Right kidney (tissue), 9 donors: ENCODE measurements at places on chromosomes 5 and 9.

DNA sequence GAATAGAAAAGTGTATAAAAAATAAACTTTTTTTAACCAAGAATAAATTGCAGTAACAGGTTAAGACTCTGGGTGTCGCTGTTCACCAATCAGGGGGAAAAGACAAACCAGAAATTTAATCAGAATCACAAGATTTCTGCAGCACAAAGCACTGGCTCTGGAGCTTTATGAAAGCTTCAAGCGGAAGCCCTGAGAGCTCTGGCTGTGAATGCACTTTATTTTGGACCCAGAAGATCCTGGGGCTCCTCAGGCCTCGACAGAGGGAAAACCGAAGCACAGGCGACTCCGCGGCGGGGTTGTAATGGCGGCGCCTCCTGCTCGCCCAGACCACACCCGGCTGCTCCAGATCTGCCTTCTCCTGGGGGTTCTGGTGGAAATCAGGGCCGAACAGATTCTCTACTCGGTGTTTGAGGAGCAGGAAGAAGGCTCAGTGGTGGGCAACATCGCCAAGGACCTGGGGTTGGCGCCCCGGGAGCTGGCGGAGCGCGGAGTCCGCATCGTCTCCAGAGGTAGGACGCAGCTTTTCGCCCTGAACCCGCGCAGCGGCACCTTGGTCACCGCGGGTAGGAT lies at the start of gene PCDHGA4:
TSS of gene PCDHGA4 (plus strand) at position 122 of the 570 bp plus-strand sequence. CDS start at position 209, 87 bp downstream.
- no peak for DNase-seq

- no peak for DNase-seq
Observed at GRCh38 chr5:178555771-178556211, 34.4 kb downstream of the COL23A1 start.

- DNase-seq, result no peak
Observed at GRCh38 chr9:6876195-6876894, 118.6 kb downstream of the KDM4C start.

DNA sequence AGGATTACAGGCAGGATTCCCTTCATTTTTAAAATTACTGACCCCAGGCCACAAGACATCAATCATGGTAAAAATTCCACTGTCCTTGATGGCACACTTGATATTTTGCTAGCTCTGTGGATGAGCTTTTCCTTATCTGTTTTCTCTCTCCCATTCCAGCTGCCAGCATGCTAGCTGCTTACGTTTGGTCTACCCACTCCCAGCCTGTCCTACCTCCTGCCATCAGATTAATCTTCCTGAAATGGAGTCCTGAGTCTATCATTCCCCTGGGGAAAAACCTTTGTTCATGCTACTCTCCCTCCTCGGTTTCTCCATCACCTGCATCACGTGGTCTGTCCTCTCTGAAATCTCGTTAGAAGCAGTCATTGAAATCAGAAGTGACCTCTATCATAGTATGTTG lies 108.9 kb downstream of the F2RL2 start:
- DNase-seq, result no peak

- DNase-seq, result no peak
Observed at GRCh38 chr5:83042507-83042906, 34.7 kb downstream of the TMEM167A start.

- no peak for DNase-seq
Observed at GRCh38 chr5:56684159-56684558, 131.2 kb upstream of the MAP3K1 start.
